Suprapubic skin (tissue), 4 donors: ENCODE measurements at places on chromosomes 1 and 21. TPM values are rescaled to one million over a fixed set of nuclear protein-coding genes. Genes with fewer than 3 reads are reported as not detected.

DNA sequence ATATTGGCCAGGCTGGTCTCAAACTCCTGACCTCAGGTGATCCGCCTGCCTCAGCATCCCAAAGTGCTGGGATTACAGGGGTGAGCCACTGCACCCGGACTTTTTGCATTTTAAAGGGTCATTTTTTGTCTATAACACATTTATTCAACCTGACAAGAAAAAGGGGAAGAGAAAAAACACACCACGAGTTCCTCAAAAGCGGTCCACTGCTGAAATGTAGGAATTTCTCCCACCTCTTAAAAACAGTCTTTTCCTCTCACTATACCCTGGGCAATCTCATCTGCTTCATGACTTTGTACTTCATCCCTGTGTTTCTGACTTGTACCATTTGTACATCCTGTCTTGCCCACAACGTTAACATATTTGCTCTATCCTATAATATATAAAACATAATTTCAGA, 413.3 kb upstream of the PTBP2 start:
- DNase-seq = no peak

GRCh38 chr1:189496768-189497167, 980.9 kb downstream of the BRINP3 start:
- DNase-seq = no peak

- peak; percentile 21 for DNase-seq
Observed at GRCh38 chr1:109873278-109874175, 37.1 kb upstream of the CSF1 start.

DNA sequence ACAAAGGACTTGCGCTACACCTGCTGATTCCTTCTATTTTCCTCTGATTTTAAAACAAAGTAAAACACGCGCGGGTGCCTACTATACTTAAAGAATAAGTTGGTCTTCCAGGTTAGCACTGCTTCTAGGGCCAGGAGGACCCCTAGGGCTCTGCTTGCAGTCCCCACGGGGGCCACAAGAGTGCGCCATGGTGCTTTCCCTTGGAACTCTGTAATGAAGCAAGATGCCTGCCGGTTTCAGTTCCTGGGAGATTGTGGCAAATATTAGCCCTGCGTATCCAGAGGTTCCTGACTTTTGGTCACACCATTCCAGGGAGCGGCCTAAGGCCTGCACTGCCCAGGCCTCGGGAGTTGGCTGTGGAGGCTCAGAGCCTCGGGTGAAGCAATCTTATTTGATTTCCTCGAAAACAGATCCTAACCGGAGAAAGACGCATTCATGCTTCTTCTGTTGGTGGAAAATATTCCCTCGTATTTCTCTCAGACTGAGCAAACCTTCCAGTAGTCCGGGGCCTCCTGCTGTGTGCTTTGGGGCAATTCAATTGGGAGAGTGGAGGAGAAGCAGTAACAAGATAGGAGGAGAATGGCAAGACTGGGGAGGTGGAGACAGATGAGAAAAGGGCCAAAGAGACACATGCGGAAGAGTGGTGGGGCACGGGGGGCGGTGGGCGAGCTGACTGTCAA, 25.3 kb downstream of the ADAM30 start:
- peak; percentile 89 for DNase-seq

The NFIA gene
- total RNA-seq = 45.6 TPM

GRCh38 chr1:3255680-3256079, 186.7 kb downstream of the PRDM16 start:
- DNase-seq = no peak

The PCAT6 gene
- 1.4 TPM for total RNA-seq

GRCh38 chr1:38235705-38236104, 189.1 kb upstream of the POU3F1 start:
- no peak for DNase-seq

- no peak for DNase-seq
Observed at GRCh38 chr1:5992814-5993555, 760 bp upstream of the NPHP4 start.

DNA sequence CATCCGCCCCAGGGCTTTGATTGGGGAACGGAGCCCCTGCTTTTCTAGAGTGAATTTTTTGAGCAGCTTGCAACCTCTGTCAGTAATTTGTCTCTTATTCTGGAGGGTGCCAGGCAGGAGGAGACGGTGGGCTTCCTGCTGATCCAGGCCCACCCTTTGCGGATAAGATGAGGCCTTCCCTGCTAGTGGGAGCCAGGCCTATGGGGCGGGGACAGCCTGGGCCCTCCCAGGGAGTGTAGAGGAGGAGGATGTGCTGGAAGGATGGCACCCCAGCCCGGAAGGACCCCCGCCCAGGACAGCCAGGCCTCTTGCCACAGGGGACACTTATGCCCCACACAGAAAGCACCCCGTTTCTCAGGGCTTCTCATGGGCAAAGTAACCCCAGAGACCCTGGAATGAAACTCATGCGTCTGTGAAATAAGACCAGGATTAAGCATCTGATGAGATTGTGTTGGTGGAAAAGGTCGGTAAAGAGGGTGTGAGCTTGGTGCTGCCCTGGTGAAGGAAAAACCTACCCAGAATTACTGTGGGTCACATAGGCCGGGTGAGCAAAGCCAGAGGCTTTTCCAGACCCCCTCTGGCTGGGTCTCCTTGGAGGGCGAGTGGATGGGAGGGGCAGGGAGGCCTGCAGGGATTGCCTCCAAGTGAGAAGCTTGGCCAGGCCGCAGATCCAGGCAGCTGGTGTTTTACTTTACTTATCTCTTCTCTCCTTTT, 118.7 kb downstream of the SIK1 start:
- DNase-seq = peak; percentile 42

The TESK2 gene
- 23.7 TPM for total RNA-seq

The THRAP3 gene
- 93.3 TPM for total RNA-seq

- no peak for DNase-seq
Observed at GRCh38 chr1:186595969-186596368, 84.3 kb downstream of the PTGS2 start.

The DEPDC1 gene
- 9.5 TPM for total RNA-seq

DNA sequence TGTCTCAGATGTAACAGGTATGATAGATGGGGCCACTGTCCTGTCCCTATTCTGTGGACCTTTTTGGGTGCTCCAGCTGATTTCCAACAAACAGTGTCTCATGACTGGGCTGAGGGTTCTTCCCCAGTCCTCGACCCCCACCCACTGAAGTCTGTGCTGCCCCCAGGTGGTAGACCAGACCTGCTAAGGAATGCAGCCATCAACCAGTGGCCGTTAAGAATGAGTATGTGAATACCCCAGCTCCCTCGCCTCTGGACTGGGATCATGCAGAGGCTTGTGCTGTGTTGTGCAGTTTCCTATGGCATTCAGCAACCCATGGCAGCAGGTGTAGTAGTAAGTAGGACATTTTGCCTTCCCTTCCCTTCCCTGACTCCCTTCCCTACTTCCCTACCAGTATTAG, 183.1 kb upstream of the KAZN start:
- DNase-seq = no peak

The FALEC gene
- total RNA-seq = not detected

The KPNA6 gene
- 42.4 TPM for total RNA-seq

GRCh38 chr1:221182791-221183533, 303.7 kb downstream of the HLX start:
- DNase-seq = no peak

DNA sequence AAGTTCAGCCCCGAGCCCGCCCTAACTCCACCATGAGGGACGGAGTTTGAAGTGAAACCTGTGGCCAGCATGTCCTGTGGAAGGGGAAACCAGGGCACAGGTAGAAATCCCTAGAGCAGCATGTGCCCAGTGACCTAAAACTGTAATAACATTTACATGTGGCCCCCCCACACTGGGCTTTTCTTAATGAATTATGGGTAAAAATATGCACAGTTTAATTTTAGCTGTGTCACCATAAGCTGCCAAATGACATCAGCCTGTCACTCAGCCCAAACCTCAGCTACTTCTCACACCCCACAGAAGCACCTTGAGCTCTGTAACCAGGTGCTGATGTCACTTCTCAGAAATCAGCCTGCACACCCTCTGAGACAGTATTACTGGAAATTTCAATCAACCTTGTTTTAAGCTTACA, 50.0 kb upstream of the SLC19A1 start:
- peak; percentile 18 for DNase-seq

GRCh38 chr1:84426376-84426775, 28.1 kb downstream of the DNASE2B start:
- DNase-seq = no peak

DNA sequence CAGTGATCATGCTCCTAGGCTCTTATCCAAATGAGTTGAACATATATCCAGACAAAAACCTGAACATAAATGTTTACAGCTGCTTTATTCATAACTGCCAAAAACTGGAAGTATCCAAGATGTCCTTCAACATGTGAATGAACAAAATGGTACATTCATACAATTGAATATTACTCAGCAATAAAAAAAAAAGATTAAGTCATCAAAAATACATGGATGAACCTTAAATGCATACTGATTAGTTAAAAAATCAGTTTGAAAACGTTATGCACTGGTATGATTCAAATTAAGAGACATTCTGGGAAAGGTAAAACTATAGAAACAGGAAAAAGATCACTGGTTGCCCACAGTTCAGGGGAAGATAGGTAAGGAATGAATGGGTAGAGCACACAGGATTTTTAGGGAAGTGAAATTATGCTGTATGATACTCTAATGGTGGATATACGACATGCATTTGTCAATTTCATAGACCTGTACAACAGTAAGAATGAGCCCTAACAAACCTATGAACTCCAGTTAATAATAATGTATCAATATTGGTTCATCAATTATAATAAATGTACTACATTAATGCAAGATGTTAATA, 3.1 kb downstream of the LRRC40 start:
- no peak for DNase-seq

DNA sequence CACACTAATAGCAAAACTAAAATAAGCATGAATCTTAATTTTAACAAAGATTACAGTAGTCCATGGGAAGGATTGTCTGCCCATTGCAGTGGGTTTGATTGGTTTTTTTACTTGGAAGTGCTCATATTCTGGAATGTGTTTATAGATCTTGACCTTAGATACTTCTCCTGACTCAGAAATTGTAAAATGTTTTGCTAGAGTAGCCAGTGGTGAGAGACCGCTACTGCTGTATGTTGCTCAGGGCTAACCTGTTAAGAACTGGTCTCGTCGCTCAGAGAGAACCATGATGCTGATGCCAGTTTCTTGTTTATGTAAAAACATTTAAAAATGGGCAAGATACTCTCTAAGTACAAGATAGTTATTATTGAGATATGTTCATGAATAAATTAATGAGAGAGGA, 99.9 kb downstream of the ROR1 start:
- DNase-seq = no peak

GRCh38 chr1:19864570-19865160, 17.5 kb upstream of the OTUD3 start:
- DNase-seq = no peak

- DNase-seq = no peak
Observed at GRCh38 chr1:183993132-183993531, 44.4 kb downstream of the COLGALT2 start.

GRCh38 chr1:100794748-100795645, 75.5 kb downstream of the VCAM1 start:
- no peak for DNase-seq

- no peak for DNase-seq
Observed at GRCh38 chr1:147852706-147853225, 49.8 kb upstream of the GJA8 start.

DNA sequence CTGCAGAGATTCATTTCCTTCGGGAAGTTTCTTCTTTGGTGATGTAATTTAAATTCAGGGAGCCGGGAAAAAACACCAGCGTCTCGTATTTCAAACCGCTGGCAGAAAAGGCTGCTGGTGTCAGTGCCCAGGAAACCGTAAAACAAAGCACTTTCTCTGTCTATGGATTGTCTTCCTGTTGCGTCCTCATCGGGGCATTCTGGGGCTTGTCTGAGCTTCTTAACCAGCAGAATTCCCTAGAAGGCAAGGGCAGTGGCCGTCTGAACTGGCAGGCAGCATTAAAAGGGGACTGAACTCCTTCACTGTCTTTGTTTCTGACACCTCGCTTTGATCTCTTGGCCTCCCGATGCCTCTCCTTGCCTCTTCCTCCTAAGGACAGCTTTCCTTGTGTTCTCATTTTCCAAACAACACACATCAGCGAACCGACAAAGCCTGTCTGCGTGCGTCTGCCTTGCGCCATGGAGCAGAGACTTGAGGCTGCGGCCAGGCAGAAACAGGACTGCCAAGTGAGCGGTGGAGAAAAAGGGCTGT, 391.6 kb upstream of the VAMP3 start:
- no peak for DNase-seq

The RHCE gene
- 0.56 TPM for total RNA-seq

The GPR3 gene
- total RNA-seq = 0.81 TPM

GRCh38 chr1:237012788-237013383, 8.6 kb upstream of the MT1HL1 start:
- DNase-seq = no peak

DNA sequence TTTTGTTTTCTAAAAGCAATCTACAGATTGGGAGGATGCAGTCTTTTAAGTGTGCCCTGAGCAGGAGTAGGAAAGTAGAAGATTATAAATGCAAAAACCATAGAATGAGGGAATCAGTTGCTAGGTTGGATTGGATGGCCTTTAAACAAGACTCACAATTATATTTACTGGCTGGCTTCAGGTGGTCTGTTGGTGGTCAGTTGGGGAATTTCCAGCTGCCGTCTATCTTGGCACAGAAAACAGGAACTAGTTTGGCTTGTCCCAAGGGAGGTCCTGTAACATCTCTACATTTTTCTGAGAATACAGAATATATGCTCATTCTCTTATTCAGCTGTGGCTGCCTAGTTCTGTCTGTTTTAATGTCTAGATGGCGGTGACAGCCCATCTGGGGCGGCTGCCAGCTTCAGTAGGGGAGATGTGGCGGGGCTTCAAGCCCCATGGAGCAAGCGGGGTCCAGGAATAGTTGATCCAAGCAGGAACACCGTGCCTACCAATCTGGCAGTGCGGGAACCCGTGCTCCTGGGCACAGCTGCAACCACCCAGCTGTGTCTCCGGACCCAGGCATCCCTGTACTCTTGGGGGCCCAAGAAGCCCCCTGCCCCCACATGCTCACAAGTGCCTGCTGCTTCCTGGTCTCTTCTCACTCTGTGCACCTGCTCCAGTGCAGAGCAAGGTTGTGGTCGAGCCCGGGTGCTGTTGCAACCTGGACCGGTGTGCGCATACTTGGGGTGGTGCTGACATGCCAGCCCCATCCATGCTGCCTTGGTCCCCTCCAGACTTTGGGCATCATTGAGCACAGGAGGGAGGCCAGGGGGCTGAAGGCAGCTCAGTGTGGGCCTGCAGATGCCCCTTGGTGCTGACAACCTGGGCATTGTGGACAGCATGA, 1182.6 kb downstream of the AMY1C start:
- DNase-seq = no peak

The PTGER3 gene
- total RNA-seq = 60.8 TPM

- no peak for DNase-seq
Observed at GRCh38 chr1:32997381-32997891, 32.8 kb upstream of the RNF19B start.
